ENCODE measurements at places on chromosomes 5 and 9. TPM values are rescaled to one million over a fixed set of nuclear protein-coding genes. Genes with fewer than 3 reads are reported as not detected.

GRCh38 chr5:138448481-138449398 is 9.9 kb downstream of the REEP2 start:
- peak; percentile 59 for DNase-seq

The ARHGEF37 gene
- total RNA-seq = 0.15 TPM

DNA sequence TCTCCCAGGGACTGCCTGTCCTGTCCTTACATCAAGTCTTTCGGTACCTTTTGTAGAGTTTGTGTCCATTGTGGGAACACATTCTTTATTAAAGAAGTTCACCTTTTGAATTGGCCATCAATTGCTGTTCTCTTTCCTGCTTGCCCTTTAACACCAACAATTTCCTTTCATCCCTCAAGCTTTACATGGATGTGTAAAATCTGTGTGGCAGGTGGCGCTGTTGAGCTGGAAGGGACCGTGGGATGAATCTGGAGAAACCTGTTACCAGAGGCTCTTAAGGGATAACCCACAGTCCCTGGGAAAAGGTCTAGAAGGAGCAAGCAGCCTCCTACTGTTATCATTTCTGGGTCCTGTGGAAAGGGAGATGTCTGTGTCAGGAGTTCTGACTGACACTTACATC is 7.9 kb upstream of the ZFP62 start:
- DNase-seq = peak; percentile 72

The RNF183 gene
- not detected for total RNA-seq

- no peak for DNase-seq
Measured at GRCh38 chr5:126099077-126099476, 324.1 kb upstream of the GRAMD2B start.

DNA sequence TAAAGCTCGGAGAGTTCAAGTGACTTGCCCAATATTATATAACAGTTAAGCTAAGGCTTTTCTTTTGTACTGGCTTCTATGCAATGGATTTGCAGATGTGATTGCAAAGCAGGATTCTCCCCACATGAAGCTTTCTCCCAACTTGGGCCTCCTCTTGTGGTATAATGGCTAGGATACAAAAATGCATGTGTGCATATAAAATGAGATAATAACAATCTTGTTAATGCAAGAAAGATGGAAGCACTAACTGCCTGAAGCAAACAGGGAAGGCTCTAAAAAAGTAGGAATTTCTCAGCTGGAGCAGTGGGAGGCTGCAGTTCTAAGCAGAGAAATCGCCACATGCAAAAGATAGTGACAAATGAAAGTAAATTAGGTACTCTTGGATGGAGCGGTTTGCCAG is 444.2 kb upstream of the RIOK2 start:
- DNase-seq = no peak

- peak; percentile 30 for DNase-seq
Measured at GRCh38 chr5:74798977-74799911, 32.2 kb downstream of the NSA2 start.

DNA sequence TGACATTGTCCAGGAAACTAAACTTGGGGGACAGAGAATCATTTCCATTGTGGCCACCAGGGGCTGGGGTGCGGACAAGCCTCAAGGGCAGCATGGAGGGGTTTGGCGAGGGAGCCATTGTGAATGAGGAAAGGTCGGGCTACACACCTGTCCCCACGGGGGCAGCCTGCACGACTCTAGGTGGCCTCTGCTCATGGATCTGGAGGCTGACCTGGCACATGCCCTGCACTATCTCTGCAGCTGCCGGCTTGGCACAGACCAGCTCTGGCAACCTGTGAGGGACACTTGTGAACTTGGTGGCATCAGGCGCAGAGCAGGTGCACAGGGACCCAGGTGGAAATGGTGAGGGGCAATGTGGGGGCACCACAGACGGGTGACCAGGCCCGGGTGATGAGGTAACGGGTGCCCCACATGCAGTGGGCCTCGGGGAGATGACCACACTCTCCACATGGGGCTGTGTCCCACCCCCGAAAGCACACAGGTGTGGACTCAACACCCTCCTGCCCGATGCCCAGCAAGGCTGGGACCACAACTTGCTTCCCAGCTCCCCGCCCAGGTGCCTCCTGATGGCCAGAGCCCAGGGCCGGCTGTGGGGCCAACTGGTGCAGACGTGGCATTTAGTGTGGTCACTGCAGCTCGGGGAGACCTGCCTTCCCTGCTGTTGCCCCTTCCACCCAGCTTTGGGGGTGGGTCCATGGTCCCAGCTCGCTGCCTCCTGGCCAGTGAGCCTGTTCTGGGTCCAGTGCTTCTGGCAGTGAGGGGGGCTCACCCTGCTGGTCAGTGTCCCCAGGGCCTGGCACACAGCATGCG is 60.9 kb upstream of the UBAC1 start:
- no peak for DNase-seq

GRCh38 chr9:127884976-127885490 is 7.6 kb upstream of the AK1 start:
- DNase-seq = no peak

GRCh38 chr5:101811466-101811865 is 484.6 kb downstream of the SLCO4C1 start:
- no peak for DNase-seq

GRCh38 chr9:32339424-32339823 is 45.0 kb upstream of the ACO1 start:
- no peak for DNase-seq

DNA sequence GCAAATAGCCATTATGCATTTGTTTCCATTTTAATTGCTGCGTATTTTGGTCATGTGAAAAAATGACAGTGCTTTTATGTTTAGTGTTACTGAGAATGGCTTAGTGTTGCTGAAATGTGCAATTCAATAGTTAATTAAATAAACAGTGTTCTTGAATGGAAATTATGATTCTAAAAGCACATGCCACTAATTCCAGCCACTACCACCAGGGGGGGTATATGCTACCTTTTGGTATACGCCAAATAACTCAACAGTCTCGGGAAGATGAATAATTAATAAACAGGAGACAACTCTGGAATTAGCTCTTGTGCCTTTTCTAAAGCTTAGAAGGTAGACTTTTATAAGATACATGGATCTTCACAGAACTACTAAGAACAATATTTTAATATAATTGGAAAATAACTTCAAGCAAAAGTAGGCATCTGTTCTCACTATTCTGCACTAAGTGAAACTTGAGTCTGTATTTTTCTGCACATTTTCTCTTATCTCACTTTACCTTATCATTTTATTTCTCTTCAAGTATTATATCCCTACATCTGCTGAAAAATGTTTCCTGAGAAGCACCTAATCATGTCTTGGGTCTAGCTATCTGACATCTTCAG is 83.5 kb upstream of the MINAR2 start:
- DNase-seq = peak; percentile 42

The ZNF462 gene
- 17.8 TPM for total RNA-seq

DNA sequence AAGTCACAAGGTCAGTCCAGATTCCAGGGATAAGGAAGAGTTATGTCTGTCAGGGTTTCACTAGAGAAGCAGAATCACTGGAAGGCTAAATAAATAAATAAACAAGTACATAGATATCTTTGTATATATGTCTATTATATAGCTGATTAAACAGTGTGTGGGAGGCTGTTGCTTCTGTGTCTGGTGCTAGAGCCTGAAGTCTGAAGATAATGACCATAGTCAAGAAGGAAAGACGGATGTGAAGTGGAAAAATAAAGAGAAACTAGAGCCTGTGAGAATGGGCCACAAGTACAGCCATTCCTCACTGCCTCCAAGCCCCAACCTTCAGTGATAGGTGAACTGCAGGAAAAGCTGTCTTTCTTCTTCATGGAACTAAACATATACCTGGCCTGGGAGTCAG is 4.1 kb upstream of the TMED7 start:
- DNase-seq = no peak

DNA sequence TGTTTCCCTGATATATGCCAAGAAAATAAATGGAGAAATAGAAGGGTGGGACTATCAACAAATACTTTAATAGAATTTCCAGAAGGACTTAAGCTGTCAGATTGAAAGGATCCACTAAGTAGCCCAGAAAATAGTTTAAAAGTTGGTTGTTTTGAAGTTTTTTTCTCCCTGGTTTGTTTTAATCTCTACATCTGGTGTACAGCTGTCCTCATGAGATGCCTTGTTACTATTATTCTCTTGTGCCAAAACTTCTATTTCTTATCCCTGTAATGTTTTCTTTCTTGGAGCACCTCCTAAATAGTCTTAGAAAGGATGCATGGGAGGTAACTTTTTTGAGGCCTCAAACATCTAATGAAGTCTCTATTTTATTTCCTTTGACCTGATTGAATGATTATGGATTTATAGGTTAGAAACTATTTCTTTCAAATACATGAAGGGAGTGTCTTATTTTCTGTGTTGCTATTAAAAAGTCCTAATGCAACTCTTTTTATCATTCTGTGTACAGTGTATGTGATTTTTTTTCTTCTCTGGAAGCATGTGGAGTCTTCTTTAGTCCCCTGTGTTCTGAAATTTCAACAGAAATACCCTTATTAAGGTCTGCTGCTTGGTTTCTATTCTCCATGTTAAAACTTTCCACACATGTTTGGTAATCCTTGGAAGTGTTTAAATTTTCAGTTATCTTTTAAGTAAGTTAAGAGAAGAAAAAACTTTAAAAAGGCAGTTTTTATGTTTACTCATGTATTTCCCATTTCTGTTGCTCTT is 140.0 kb upstream of the CDKN2B start:
- DNase-seq = no peak

DNA sequence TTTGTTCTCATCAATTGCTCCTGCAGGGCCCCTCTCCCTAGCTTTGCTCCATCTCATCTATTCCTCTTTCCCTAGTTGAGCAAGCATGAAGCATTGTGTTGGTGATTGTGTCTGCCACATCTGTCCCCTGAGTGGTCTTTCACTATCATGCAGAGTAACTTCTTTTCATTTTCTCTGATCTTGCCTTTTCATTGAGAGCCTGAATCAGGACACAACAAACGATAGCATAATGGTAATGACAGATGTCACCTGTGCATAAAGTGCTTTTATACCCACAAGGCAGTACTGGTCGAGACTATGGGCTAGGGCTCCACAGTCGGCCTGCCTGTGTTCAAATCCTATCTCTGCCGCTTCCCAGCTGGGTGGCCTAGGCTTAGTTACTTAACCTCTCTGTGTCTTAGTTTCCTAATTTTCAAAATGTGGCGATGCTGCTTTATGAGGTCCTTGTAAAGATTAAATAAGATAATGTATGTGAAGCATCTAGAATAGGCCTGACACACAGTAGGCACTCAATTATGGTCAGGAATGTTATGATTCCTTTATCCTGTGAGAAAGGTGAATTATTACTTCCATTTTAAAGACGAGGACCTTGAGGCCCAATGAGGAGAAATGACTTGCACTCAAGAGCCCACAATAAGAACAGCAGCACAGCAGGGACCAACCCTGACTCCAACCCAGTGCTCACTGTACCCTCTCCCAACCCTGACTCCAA is 137.1 kb upstream of the ZNF618 start:
- DNase-seq = peak; percentile 46

DNA sequence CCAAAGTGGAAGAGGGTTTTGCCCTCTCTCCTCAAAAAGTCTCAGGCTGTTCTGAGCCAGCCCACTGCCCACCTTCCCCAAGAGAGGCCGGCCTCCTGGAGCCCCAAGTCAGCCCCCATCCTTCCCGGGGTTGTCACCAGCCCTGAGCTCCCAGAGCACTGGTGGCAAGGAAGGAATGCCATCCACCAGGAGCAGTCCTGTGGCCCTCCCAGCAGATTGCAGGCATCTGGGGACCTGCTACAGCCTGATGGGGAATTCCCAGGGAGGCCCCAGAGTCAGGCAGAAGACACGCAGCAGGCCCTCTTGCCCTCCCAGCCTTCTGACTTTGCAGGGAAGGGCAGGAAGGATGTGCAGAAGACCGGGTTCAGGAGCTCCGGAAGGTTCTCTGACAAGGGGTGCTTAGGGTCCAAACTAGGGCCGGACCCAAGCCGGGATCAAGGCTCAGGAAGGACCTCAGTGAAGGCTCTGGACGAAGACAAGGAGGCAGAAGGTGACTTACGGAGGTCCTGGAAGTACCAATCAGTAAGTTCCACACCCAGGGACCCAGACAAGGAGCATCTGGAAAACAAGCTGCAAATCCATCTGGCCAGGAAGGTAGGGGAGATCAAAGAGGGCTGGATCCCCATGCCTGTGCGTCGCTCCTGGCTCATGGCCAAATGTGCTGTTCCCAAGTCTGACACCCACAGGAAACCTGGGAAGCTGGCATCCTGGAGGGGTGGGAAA is 3.7 kb downstream of the SPATA31E1 start:
- no peak for DNase-seq

- DNase-seq = no peak
Measured at GRCh38 chr9:12915366-12915954, 140.6 kb downstream of the LURAP1L start.

DNA sequence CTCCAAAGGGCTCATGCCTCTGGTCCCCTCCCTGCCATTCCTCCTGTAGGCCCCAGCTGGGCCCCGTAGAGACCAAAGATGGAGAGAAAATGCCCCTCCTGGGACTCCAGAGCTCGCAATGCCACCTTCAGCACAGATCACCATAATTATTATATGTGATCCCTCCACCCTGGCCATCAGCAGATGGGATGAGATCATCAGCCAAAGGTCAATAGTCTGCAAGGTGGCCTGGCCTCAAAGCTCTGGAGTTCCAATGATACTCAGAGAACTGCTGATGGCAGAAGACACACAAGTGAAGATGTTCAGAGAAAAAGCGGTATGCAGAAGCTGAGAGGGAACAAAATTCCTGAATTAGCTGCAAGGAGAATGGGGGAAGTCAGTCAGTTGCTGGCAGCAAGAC is 5.0 kb downstream of the RPP25L start:
- no peak for DNase-seq

DNA sequence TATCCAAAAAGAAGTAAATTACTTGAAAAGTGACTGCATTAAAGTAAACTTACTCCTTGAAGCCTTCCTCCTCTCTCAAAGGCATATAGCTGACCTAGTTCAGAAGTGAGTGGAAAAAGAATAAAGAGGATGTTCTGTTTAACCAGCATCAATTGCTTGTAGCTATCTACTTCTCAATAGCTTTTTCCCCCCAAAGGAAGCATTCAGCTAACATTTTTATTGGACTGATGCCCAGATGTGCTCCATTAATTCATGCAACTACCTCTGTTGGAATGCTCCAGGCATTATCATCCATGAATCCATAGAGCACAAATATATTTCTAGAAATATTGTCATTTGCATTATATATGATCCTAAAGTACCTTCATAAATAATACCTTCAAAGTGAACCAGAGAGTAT is 132.8 kb downstream of the RASEF start:
- DNase-seq = peak; percentile 16

The FSTL4 gene
- not detected for total RNA-seq

DNA sequence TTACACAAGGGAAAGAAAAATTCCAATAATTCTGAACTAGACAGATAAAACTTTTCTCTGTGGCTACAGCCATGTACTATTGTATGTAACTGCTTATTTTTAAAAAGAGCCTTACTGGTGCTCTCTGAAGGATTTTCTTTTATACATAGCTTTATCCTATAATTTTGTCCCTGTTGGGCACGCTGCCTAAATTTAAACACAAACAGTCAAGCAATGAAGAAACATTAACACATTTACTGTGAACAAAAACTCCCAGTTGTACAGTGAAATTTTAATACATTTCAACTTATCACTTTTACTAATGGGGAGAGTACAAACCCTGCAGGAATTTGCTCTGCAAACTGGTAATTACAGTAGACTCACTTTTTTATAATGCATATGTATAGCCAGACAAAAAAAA is 273.3 kb downstream of the BNC2 start:
- DNase-seq = no peak

GRCh38 chr9:6692881-6693361 is 47.4 kb upstream of the GLDC start:
- DNase-seq = no peak

GRCh38 chr9:133542002-133542401 is 7.5 kb downstream of the ADAMTSL2 start:
- DNase-seq = no peak

The COL27A1 gene
- total RNA-seq = 0.44 TPM

The FOXD1 gene
- 17.4 TPM for total RNA-seq

The TRAF1 gene
- total RNA-seq = 5.7 TPM
